Activated CD4-positive, alpha-beta memory T cell treated with anti-CD3 and anti-CD28 coated beads for 36 hours (primary cell): ENCODE measurements at places on chromosomes 5 and 9. TPM values are rescaled to one million over a fixed set of nuclear protein-coding genes. Genes with fewer than 3 reads are reported as not detected.
A peak's percentile ranks its signal among the peaks of the same experiment; 100 is the strongest.

The PCDHA7 gene
- total RNA-seq = not detected

DNA sequence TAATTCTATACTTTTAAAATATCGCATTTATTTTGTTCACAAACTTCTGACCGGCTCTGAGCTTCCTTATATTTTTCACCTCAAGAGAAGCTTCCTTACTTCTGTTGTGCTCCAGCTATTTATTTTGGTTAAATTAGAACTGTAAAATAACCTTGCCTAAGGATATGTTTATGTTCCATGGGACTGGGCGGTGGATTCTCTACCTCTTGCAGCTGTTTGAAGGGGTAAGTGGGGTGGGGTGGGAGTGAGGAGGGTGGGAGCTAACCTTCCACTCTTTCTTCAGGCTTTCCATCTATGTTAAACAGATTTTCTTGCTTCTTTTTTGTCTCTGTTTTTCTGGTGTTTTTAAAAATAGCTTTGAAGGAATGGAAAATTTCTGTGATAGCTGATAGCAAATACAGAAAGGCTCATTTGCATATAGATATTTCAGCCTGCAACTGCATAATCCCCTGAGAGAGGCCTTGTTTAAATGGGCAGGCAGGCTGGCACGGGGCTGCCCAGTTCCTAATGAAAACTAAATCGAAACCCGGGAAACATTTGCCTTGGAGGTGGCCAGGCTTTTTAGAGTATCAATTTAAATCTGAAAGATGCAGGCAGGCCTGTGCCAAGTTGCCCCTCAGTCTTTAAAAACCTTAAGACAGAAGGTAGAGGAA, 122.1 kb upstream of the DMAC1 start:
- H3K36me3 ChIP-seq = no peaks in the 10 kb centered on the region
- H3K4me1 ChIP-seq = no peaks in the 10 kb centered on the region
- DNase-seq = no peak

- H3K4me1 ChIP-seq = peaks cover 5% of the 10 kb centered on the region
- H3K27me3 ChIP-seq = peaks cover 3% of the 10 kb centered on the region
- peak; percentile 38 for DNase-seq
- no peaks in the 10 kb centered on the region for H3K36me3 ChIP-seq
- H3K4me3 ChIP-seq = no peak overlapping the region
These were observed 73.6 kb upstream of the ALDH1B1 start for GRCh38 chr9:38318759-38319495.

GRCh38 chr5:172897481-172898217, 61.6 kb upstream of the RPL26L1 start:
- peaks cover 11% of the 10 kb centered on the region for H3K4me1 ChIP-seq
- H3K27ac ChIP-seq = peak overlapping the region; percentile 31
- no peaks in the 10 kb centered on the region for H3K27me3 ChIP-seq

- H3K4me1 ChIP-seq = peaks cover 7% of the 10 kb centered on the region
- peaks cover 28% of the 10 kb centered on the region for H3K36me3 ChIP-seq
- no peak overlapping the region for H3K4me3 ChIP-seq
These were observed 7.0 kb downstream of the NDUFB6 start for GRCh38 chr9:32565967-32566366.

DNA sequence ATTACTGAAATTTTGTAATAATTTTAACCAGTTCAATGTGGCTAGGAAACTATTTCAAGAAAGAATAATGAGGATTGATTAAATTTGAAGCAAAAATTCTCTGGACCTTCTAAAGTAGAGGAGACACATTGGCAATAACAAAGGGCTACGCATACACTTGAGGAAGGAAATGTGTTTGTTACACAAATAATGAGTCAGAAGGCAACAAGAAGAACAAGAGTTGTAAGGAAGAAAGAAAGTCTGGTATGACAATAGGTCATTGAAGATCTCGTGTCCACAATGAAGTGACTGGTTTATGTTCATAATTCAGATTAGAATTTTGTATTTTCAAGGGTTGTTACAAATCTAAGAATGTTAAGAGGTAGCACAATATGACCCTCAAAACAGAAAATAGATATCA, 25.8 kb downstream of the ST8SIA4 start:
- H3K4me3 ChIP-seq = no peak overlapping the region
- H3K27me3 ChIP-seq = no peaks in the 10 kb centered on the region
- DNase-seq = no peak
- no peak overlapping the region for H3K27ac ChIP-seq
- peaks cover 41% of the 10 kb centered on the region for H3K4me1 ChIP-seq
- H3K36me3 ChIP-seq = peaks cover 48% of the 10 kb centered on the region
